Osteoblast (primary cell): ENCODE measurements at places on chromosomes 5 and 9. TPM values are rescaled to one million over a fixed set of nuclear protein-coding genes. Genes with fewer than 3 reads are reported as not detected.

DAPK1 gene
- 42.7 and 55.4 TPM in 2 replicates for total RNA-seq

SPATA6L gene
- 0.72 and 1.2 TPM in 2 replicates for total RNA-seq

MAMDC4 gene
- 0.88 and 1.4 TPM in 2 replicates for total RNA-seq

COL5A1 gene
- 571 and 801 TPM in 2 replicates for total RNA-seq

CCL27 gene
- total RNA-seq = 0.36 TPM in 1 of 2 replicates, not detected in the other

ZCCHC9 gene
- total RNA-seq = 22.1 and 23.3 TPM in 2 replicates

MORN5 gene
- total RNA-seq = 0.36 TPM in 1 of 2 replicates, not detected in the other

MROH2B gene
- total RNA-seq = not detected in 2 replicates

FAM163B gene
- not detected in 2 replicates for total RNA-seq

GALNT12 gene
- total RNA-seq = 10.1 and 11.8 TPM in 2 replicates

LCN6 gene
- total RNA-seq = not detected in 2 replicates

OR1Q1 gene
- total RNA-seq = under 0.01 TPM in 1 of 2 replicates, not detected in the other

ASPN gene
- total RNA-seq = 1.1 and 1.2 TPM in 2 replicates

DRD1 gene
- under 0.01 TPM in 1 of 2 replicates, not detected in the other for total RNA-seq

BTNL9 gene
- not detected in 2 replicates for total RNA-seq

LECT2 gene
- total RNA-seq = not detected in 2 replicates

SHOC1 gene
- total RNA-seq = under 0.01 TPM in 2 replicates

PALM2AKAP2 gene
- 19.4 and 25.3 TPM in 2 replicates for total RNA-seq

ALDH1A1 gene
- total RNA-seq = 0.29 and 0.36 TPM in 2 replicates

SCGB3A2 gene
- total RNA-seq = not detected in 2 replicates

UBE2QL1 gene
- under 0.01 and 0.29 TPM in 2 replicates for total RNA-seq

SNCB gene
- not detected in 2 replicates for total RNA-seq

ABL1 gene
- total RNA-seq = 92.2 and 94.8 TPM in 2 replicates

CSF1R gene
- total RNA-seq = 0.36 and 0.88 TPM in 2 replicates

SLC34A1 gene
- not detected in 2 replicates for total RNA-seq

WDR31 gene
- 1.4 and 2.4 TPM in 2 replicates for total RNA-seq

HBEGF gene
- 1.8 and 2.5 TPM in 2 replicates for total RNA-seq

FKTN gene
- 21.0 and 21.5 TPM in 2 replicates for total RNA-seq

HTR1A gene
- not detected in 2 replicates for total RNA-seq

WASHC1 gene
- 3.6 and 4.1 TPM in 2 replicates for total RNA-seq

SHISAL2B gene
- total RNA-seq = not detected in 2 replicates

TTC23L gene
- 0.29 TPM in 1 of 2 replicates, not detected in the other for total RNA-seq

RNF183 gene
- total RNA-seq = not detected in 2 replicates

TMEM252 gene
- total RNA-seq = not detected in 2 replicates

QRFP gene
- not detected in 2 replicates for total RNA-seq

DPH7 gene
- total RNA-seq = 20.3 and 26.2 TPM in 2 replicates

BAAT gene
- under 0.01 TPM in 1 of 2 replicates, not detected in the other for total RNA-seq

TRAF1 gene
- 0.88 and 1.8 TPM in 2 replicates for total RNA-seq

CMYA5 gene
- total RNA-seq = 2.1 and 2.2 TPM in 2 replicates

PCDHGA2 gene
- 2.7 and 2.9 TPM in 2 replicates for total RNA-seq

LARP1 gene
- 115 and 124 TPM in 2 replicates for total RNA-seq

TPM2 gene
- 911 and 946 TPM in 2 replicates for total RNA-seq

FOXE1 gene
- total RNA-seq = not detected in 2 replicates

ERAP2 gene
- total RNA-seq = 5.6 and 84.7 TPM in 2 replicates

PCSK5 gene
- 13.3 and 14.5 TPM in 2 replicates for total RNA-seq

FRMD3 gene
- 0.36 TPM in 1 of 2 replicates, not detected in the other for total RNA-seq
